Stimulated activated CD4-positive, alpha-beta T cell treated with anti-CD3 and anti-CD28 coated beads, Interleukin-1b, Interleukin-23, amount 100 ng/mL, for 1 hour (primary cell): ENCODE measurements at places on chromosomes 5 and 9.

GRCh38 chr5:145637396-145637795 lies 197.7 kb downstream of the PRELID2 start:
- no peak for DNase-seq

GRCh38 chr9:112863746-112864145 lies 26.9 kb downstream of the SLC46A2 start:
- DNase-seq = no peak

GRCh38 chr9:79152306-79152705 lies 419.5 kb upstream of the TLE4 start:
- DNase-seq = no peak

GRCh38 chr9:20621471-20622329 lies 599 bp downstream of the MLLT3 start:
- peak; percentile 52 for DNase-seq
